ENCODE measurements at places on chromosomes 4 and X. TPM values are rescaled to one million over a fixed set of nuclear protein-coding genes. Genes with fewer than 3 reads are reported as not detected.

- DNase-seq = no peak
Observed at GRCh38 chr4:147964266-147964880, 232.5 kb downstream of the ARHGAP10 start.

The NHSL2 gene
- total RNA-seq = 4.0 TPM

The SPATA18 gene
- total RNA-seq = 7.2 TPM

The NCAPG gene
- total RNA-seq = 132 TPM

Data from neural progenitor cell (in vitro differentiated cells).